ENCODE measurements at places on chromosomes 12 and 14.

DNA sequence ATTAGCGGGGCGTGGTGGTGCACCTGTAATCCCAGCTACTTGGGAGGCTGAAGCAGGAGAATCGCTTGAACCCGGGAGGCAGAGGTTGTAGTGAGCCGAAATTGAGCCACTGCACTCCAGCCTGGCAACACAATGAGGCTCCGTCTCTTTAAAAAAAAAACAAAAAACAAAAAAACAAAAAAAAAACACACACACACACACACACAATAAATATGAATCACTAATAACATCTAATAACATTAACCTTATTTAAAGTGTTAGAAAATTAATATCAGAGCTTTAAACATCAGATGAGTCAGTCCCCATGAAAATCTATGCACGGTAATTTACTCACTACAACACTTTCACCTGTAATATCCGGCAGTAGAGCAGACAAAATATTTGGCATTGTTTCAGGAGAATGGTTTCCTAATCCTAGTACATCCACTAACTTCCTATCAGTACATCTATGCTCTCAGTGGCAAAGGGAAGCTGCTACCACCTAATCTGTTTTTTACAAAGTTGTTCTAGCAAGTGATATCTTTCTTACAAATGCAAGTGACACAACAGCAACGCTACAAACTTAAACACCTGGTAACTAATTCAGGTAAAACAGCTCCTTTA lies 36.2 kb downstream of the MED13L start:
- H3K36me3 ChIP-seq, result no peaks in the 10 kb centered on the region
- DNase-seq, result peak; percentile 26
- H3K4me1 ChIP-seq, result peaks cover 25% of the 10 kb centered on the region
- H3K4me3 ChIP-seq, result no peak overlapping the region

DNA sequence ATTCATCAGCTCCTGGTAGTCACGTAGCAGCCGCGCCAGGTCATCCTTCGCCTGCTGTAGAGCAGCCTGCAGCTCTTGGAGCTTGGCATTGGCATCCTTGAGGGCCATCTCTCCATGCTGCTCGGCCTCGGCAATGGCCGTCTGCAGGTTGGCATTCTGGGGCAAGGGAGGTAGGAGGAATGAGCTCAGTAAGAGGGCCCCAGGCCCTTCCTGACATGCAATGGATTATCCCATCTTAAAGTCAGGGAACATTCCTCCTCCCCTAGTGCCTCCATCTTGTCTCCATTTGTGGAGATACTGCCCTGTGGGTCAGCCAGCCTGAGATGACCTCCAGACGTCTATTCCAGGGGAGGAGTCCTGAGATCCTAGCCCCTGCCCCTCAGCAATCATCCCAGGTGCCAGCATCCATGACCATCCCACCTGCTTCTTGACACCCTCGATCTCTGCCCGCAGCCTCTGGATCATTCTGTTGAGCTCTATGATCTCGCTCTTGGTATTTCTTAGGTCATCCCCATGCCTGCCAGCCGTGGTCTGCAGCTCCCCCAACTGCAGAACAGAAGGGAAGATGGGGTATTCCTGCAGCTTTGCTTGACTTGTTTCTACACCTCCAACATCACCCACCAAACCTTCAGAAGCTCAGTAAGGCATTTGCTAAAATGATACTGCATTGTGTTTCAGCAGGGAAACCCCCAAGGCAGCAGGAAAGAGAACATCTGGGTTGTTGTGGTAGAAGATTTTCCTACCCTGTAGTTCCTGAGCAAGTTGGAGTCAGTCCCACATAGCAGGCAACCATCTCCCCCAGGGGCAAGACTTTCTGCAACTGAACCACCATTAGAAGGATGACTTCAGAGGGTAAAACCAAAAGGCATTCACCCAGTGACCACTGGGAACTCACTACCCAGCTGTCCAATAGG lies 4.4 kb downstream of the KRT3 start:
- H3K4me3 ChIP-seq, result no peak overlapping the region
- H3K27me3 ChIP-seq, result peaks cover 17% of the 10 kb centered on the region
- no peak overlapping the region for H3K27ac ChIP-seq
- no peaks in the 10 kb centered on the region for H3K36me3 ChIP-seq
- H3K4me1 ChIP-seq, result no peaks in the 10 kb centered on the region

- H3K27me3 ChIP-seq, result no peaks in the 10 kb centered on the region
- peaks cover 2% of the 10 kb centered on the region for H3K36me3 ChIP-seq
- no peaks in the 10 kb centered on the region for H3K4me1 ChIP-seq
- no peak for DNase-seq
- no peak overlapping the region for H3K27ac ChIP-seq
These were observed 14.8 kb downstream of the P2RX2 start for GRCh38 chr12:132633398-132633797.

- peaks cover 6% of the 10 kb centered on the region for H3K36me3 ChIP-seq
- H3K4me3 ChIP-seq, result no peak overlapping the region
- peak overlapping the region; percentile 92 for H3K27ac ChIP-seq
- peaks cover 55% of the 10 kb centered on the region for H3K4me1 ChIP-seq
- H3K27me3 ChIP-seq, result no peaks in the 10 kb centered on the region
These were observed 97.9 kb downstream of the RFLNA start for GRCh38 chr12:124392667-124393413.

- H3K4me1 ChIP-seq, result no peaks in the 10 kb centered on the region
- H3K4me3 ChIP-seq, result no peak overlapping the region
- no peak overlapping the region for H3K27ac ChIP-seq
- peaks cover 24% of the 10 kb centered on the region for H3K27me3 ChIP-seq
These were observed 41.4 kb downstream of the FBXL14 start for GRCh38 chr12:1552911-1553491.

- no peaks in the 10 kb centered on the region for H3K36me3 ChIP-seq
- no peak overlapping the region for H3K4me3 ChIP-seq
- no peaks in the 10 kb centered on the region for H3K4me1 ChIP-seq
These were observed 100.9 kb upstream of the PKP2 start for GRCh38 chr12:32997471-32997870.

GRCh38 chr14:37027188-37027824 lies 145.1 kb downstream of the SLC25A21 start:
- no peaks in the 10 kb centered on the region for H3K36me3 ChIP-seq
- DNase-seq, result no peak
- no peaks in the 10 kb centered on the region for H3K27me3 ChIP-seq
- H3K4me3 ChIP-seq, result no peak overlapping the region

All from endothelial cell of umbilical vein (primary cell).